Stimulated activated CD4-positive, alpha-beta T cell treated with anti-CD3 and anti-CD28 coated beads, Interleukin-4, amount 100 ng/mL, for 4 hours (primary cell): ENCODE measurements at places on chromosomes 6 and 20.

- peak; percentile 76 for DNase-seq
These were observed 60.0 kb downstream of the TRIM27 start for GRCh38 chr6:28863604-28864325.

GRCh38 chr6:167835260-167835659, 8.5 kb downstream of the AFDN start:
- no peak for DNase-seq

- no peak for DNase-seq
These were observed 395.3 kb downstream of the GJA1 start for GRCh38 chr6:121830736-121831135.

- DNase-seq = no peak
These were observed 47.6 kb downstream of the ARHGAP18 start for GRCh38 chr6:129662406-129662766.

- DNase-seq = no peak
These were observed 128.2 kb downstream of the FRK start for GRCh38 chr6:115932481-115932880.

GRCh38 chr20:24938498-24938897, 10.6 kb upstream of the CST7 start:
- DNase-seq = no peak

- DNase-seq = no peak
These were observed 170.8 kb downstream of the TMEM242 start for GRCh38 chr6:157152556-157152955.

- no peak for DNase-seq
These were observed 41.3 kb downstream of the TRMT11 start for GRCh38 chr6:126027601-126028000.

GRCh38 chr6:137736911-137737310, 130.1 kb upstream of the TNFAIP3 start:
- no peak for DNase-seq

DNA sequence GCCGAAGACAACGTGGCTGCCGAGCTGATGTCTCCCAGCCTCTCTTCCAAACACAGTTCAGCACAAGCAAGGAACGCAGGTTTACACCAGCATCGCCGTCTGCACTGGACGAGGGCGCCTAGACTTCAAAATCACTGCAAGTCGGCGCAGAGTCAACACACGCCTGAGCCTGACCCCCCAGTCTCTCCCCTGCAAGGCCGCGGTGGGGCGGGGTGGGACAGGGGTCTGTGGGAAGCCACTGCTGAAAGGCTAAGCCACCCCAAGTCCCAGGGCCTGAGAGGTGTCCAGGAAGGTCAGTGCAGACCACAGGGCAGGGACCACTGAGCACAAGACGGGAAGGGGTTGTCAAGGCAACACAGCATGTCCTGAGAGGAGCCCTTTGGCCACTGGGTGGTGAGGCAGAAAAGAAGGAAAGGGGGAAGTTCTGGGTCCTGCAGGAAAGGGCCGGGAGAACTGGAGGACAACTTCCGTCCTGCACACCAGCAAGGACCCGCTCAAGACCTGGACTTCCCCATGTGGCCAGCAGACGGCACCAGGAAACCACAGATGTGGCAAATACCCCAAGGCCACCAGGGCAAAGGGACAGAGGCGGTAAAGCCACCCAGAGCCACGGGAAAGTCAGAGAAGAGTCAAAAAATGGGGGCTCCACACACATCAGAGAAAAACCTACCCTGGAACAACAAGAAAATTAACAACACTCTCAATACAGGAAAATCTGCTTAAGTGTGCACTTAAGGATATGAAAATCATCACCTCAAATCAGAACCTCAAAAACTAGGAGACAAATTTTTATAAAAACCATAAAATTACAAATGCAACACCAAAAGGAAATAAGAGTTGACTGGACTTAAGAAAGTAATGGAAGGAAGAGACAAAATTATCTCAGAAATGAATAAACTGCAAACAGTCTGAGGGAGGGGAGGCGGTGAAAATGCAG, 84.8 kb downstream of the TAF4 start:
- DNase-seq = no peak

- no peak for DNase-seq
These were observed 39.8 kb upstream of the TAGAP start for GRCh38 chr6:159084493-159085091.

GRCh38 chr6:64197246-64197645, 561.6 kb downstream of the PHF3 start:
- DNase-seq = no peak

- DNase-seq = no peak
These were observed 86.5 kb downstream of the GINS1 start for GRCh38 chr20:25493748-25494505.

DNA sequence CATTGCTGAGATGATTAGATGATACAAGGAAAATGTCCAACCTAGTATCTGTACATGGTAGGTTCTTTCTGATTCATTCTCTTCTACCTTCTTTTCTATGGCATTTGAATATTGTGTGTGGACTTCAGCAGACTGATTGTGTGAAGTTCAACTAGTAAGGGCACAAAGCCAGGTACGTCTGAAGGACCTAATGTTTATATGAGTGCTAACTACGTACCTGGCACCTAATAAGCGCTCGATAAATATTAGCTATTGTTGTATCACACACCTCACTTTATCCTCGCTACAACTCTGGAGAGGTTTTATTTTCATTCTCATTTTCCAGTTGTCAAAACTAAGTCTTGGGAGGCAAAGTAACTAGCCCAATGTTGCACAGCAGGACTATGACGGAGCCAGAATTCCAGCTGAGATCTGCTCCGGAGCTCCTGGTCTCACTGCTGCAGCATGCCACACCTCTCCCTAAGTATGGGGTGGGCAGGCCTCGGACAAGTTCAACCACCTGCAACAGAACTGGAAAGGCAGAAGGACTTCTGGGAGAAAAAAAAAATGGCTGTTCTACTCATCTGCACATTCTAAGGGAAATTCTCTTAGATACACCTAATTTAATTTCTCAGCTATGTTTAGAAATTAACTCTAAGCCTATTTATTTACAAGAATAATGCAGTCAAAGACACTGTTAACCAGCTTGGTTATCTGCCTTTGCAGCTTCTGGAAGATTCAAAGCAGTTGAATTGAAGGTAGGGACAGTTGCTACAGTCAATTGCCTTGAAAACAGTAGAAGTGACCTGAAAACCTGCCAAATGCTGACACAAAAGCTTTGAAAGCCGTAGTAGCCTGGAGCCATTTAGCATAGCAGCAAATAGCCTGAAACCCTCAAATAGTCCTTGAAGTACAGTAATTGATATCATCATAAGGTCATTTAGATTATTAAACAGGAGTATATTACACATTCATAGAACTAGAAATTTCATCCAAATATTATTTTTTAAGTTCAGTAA, 165.0 kb downstream of the PDE7B start:
- no peak for DNase-seq

DNA sequence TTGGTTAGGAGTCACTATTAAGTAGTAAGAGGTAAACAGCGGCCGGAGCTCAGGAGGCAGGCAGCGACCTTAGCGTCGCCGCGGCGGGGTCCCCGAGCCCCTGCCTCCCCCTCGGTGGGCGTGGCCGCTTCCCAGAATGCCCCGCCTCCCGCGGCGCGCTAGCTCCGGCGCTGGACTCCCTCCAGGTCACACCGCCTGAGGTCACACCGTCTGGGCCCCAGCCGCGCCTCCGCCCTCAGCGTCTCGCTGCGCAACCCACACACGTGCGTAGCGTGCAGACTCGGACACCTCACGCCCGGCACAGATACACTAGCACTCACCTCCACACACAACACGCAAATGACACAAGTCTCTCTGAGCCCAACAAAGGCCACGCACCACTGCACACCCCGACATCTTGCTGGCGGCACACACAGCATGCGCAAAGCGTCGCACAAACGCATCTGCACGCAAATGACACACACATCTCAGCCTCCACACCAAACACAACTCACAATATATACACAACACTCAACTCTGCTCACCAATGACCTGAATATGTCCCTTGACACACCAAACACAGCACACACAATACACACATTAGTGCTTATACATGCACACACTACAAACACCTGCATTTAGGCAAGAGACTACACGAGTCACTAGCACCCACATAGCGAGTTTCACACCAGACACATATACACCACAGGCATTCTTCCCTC, 17.6 kb upstream of the CDKN1A start:
- DNase-seq = no peak
